ENCODE measurements at places on chromosomes 3 and 15.

DNA sequence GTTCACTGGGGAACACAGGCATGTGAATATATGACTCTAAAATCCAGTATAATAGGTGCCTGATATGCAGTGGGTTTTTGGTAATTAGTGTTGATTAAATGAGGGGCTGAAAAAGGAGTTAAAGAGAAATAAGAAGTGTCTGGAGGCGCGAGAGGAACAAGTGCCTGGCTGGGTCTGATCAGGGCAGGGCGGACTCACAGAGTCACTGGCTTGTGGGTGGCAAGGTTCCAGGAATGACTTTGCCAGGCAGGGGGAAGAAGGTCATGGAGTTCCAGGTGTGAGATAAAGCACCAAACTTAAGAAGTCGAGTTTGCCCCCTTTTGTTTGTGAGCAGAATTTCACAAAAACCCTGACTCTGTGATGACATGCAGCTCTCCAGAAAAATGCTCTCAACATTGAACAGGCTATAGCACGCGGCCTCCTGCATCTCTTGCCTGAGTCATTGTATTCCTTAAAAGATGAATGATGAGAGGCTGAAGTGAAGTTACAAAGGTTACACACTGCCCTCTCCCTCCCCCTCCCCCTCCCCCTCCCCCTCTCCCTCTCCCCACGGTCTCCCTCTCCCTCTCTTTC, 63.0 kb upstream of the LMCD1 start:
- no peak for DNase-seq

DNA sequence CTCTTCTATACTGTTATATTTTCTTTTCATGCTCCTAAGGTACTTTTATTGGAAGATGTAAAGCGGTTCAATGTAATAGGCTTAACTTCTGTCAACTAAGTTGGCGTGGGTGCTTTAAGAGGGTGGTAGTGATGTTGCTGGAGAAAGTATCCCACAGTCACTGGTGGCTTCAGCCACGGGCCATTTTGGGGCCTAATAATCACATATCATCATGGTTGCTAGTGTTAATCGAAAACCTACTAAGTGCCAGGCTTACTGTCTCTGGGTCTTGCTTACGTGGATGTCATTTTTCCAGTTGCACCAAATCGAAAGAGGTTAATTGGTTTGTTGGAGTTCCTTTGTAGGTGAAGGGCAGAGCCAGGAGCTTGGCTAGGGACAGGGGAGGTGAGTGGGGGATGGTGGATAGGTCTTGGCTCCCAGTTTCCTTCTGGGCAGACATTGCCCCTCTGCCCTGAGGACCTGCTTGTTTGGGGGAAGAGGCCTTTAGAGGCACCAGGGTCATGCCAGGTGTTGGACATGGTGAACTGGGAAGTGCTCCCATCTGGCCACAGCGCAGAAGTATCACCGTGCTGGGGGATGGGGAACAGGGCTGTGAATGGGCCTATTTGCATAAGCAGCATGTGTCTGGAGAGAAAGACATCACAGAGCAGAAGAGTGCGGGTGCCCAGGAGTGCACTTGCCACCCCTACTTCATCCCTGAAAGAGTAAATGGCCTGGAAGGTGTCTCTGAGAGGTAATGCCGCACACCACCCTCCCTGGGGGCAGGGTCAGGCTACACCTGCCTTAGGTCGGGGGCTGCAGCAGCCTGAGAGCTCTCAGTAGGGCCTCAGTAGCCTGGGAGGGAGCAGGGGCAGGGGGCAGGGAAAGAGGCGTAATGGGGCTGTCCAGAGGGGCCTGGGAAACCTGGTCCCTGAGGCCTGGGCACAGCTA, 62.4 kb upstream of the POLG start:
- no peak for DNase-seq

DNA sequence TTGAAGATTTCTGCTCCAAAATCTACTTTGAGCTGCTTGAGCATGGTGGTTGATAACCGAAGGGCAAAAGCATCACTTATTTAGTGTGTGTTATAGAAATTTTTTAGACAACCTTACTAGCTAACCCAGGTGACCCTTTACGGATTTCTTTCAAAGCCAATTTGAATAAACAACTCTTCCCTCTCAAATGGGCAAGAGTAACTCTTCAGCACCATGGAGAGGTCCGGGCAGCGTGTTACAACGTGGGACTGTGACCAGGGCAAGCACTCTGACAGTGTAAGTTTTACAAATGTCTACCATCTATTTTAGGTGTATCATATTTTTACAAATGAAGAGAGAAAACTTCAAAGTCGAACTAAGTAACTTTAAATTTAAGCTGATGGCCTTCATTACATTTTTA, 471.8 kb downstream of the MFSD1 start:
- DNase-seq, result no peak

GRCh38 chr15:89442671-89443307, 53.6 kb downstream of the RHCG start:
- DNase-seq, result no peak

- DNase-seq, result no peak
Measured at GRCh38 chr15:23606226-23606625, 40.8 kb downstream of the MKRN3 start.

GRCh38 chr3:56238299-56238698, 230.0 kb downstream of the ERC2 start:
- no peak for DNase-seq

- DNase-seq, result no peak
Measured at GRCh38 chr3:107739227-107739626, 216.5 kb downstream of the BBX start.

GRCh38 chr3:37096975-37097374, 77.4 kb downstream of the LRRFIP2 start:
- no peak for DNase-seq

DNA sequence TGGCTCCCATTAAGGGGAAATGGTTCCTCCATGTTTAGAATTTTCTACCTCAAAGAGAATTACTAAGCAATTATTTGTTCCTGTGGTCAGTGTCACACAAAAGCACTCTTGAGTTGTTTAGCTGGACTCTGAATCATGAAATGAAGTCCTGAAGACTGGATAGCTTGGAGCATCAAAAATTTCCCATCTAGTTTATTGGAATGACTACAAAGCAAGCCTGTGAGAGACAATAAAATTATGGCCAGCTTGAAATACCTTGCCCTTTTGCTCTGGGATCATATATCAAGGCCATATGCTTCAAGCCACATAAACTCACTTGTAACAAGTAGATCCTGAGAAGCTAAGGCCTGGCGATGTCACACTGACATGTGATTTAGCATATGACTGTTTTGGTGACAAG, 292.3 kb downstream of the TIGIT start:
- DNase-seq, result no peak

DNA sequence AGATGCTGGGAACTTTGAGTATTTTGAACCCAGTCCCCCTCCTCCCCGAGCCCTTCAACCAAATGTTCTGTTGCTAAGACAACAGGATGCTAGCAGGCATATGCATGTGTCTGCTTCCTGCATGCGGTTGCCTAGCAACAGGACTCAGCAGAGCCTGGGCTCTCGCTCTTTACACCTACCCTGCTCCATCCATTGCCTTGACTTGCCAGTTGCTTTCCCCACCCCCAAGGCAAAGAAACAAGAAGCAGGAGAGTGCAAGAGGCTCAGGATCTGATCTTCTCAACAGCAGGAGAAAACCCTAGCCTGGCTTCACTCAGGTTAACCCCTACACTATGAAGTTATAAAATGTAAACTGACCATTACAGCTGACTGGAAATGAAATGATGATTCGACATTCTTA, 393.0 kb downstream of the IGSF11 start:
- DNase-seq, result no peak

DNA sequence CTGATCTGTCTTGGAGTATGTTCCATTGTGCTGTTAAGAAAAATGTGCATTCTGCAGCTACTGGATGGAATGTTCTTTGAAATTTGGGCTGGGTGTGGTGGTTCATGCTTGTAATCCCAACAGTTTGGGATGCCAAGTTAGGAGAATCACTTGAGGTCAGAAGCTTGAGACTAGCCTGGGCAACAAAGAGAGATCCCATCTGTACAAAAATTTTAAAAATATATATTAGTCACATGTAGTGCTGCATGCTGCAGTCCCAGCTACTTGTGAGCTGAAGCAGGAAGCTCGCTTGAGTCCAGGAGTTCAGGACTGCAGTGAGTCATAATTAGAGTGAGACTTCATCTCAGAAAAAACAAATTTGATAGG, 62.8 kb upstream of the PLSCR4 start:
- peak; percentile 82 for DNase-seq

- DNase-seq, result peak; percentile 57
Measured at GRCh38 chr3:170572665-170573253, 13.1 kb downstream of the SLC7A14 start.

DNA sequence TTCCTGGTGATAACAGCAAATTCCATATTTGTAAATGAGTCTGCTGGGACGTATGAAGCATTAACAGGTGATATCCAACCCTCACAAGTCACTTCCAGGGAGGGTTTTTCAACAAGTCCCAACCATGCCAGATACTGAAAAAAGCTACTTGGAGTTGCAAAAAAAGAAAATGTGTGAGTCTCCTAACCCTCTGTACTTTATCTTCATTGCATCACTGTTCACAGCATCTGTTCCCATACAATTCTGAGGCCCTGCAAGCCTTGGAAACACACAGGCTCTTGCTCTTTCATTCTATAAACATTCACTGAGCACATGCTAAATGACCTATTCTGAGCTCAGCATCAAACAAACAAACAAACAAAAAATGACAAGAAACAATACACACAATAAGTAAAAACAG, 120.8 kb downstream of the RFTN1 start:
- peak; percentile 51 for DNase-seq

- no peak for DNase-seq
Measured at GRCh38 chr3:33008282-33008681, 56.8 kb downstream of the CCR4 start.

DNA sequence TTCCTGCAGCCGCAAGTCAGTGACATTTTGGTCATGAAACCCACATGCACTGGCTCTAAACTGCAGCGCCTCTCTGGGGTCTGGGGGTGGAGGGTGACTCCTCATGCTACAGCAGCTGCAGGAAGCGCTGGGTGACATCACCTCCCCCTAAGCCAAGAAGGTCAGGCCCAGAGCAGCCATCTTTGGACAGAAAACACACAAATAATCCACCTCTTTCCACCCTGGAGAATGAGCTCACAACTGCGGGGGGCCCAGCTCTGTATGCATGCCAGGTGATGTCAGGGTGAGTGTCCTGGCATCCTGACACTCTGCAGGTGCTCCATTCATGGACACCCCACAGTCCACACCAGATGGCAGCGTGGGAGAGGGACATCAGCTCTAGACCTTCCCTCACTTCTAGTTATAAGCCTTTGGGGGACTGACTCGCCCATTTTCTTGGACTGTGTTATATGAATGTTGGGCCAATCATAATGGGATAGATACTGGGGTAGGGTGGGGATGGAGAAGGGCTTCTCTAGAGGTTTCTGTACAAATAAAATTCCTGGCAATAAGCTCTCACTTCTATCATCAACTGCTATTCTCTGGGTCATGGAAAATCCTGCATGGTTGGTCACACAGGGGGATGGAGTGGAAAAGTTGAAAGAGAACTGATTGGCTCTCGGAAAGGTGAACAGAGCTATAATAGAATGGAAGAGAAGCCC, 70.7 kb upstream of the THBS1 start:
- DNase-seq, result no peak

DNA sequence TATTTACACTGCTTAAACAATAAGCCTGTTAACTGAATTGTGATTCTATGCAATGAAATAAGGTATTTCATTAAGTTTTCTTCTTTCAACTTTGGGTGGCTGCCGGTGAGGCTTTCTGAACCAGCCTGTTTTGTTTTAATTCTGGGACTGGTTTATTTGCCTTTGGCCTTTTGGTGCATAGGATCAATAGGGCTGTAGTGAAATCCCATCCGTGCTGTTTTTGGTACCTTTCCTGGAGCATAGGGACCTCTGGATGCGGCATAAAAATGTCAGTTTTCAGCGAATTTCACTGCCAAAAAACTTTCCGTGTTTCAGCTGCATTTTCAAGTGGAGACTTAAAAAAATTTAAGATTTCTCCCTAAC, 514 bp downstream of the PLS1 start:
- DNase-seq, result no peak

DNA sequence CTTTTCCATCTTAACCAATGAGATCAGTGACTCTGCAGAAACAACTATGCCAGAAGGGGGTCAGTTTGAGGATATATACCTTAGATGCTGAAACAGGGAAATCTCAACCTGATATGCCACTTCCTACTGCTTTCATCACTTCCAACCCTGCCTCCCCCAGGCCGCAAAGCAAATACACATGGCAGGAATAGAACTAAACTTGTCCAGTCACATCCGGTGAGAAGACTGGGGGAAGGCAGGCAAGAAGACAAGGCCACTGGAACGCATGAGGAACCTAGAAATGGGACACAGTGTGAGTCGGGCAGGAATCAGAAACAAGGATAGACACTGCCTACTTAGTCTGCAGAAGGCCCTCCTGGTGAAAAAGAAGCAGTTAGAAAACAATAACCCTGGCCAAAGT, 90.6 kb downstream of the MYO5A start:
- DNase-seq, result no peak

DNA sequence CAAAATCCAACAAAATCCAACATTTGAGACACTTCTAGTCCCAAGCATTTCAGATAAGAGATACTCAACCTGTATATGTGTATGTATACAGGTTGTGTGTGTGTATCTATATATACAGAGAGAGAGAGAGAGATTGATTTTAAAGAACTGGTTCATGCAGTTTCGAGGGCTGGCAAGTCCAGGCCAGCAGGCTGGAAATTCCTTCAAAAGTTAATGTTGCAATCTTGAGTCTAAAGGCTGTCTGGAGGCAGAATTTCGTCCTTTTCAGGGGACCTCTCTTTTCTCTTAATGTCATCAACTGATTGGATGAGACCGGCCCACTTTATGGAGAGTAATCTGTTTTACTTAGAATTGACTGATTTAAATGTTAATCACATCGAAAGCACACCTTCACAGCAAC, 199.6 kb upstream of the IL12A start:
- no peak for DNase-seq

- no peak for DNase-seq
Measured at GRCh38 chr3:180570238-180570637, 31.7 kb upstream of the TTC14 start.

DNA sequence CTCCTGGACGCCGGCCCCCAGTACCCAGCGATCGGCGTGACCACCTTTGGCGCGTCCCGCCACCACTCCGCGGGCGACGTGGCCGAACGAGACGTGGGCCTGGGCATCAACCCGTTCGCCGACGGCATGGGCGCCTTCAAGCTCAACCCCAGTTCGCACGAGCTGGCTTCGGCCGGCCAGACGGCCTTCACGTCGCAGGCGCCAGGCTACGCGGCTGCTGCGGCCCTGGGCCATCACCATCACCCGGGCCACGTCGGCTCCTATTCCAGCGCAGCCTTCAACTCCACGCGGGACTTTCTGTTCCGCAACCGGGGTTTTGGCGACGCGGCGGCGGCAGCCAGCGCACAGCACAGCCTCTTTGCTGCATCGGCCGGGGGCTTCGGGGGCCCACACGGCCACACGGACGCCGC, 956 bp downstream of the ZIC1 start:
- no peak for DNase-seq

- DNase-seq, result peak; percentile 75
Measured at GRCh38 chr3:10357592-10358308, 36.8 kb upstream of the SEC13 start.

DNA sequence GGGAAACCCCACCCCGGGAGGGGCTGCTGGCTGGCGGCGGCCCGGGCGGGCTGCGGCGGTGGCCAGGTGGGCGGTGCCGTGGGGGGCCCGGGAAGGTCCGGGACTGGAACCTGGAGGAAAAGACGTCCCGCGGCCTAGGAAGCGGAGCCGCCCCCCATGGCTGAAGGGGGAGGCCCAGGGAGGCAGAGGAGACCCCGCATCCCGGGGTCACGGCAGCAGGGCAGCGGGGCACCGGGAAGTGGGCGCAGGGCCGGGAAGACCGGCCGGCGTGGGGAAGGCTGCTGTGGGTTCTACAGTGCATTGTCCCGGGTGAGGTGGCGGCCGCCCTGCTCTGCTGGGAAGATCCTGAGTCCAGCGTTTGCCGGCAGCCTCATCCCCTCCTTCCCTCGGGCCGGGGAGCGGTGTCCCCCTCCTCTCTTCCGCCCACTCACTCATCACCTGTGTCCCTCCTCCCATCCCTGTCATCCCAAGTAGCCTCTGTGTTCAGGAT, 525 bp upstream of the FSTL1 start:
- no peak for DNase-seq

Measured in fibroblast of the conjunctiva (primary cell).